Peyer's patch (tissue), 4 donors: ENCODE measurements at places on chromosomes 13 and 19.

- H3K4me3 ChIP-seq = no peak overlapping the region
- no peaks in the 10 kb centered on the region for H3K4me1 ChIP-seq
- DNase-seq = no peak
- H3K27ac ChIP-seq = no peak overlapping the region
- no peaks in the 10 kb centered on the region for H3K36me3 ChIP-seq
Observed at GRCh38 chr13:48908381-48909055, 67.2 kb upstream of the FNDC3A start.

GRCh38 chr19:45766869-45767346 is 2.1 kb downstream of the SIX5 start:
- no peaks in the 10 kb centered on the region for H3K27me3 ChIP-seq
- peaks cover 15% of the 10 kb centered on the region for H3K4me1 ChIP-seq
- peak overlapping the region; percentile 86 for H3K27ac ChIP-seq

DNA sequence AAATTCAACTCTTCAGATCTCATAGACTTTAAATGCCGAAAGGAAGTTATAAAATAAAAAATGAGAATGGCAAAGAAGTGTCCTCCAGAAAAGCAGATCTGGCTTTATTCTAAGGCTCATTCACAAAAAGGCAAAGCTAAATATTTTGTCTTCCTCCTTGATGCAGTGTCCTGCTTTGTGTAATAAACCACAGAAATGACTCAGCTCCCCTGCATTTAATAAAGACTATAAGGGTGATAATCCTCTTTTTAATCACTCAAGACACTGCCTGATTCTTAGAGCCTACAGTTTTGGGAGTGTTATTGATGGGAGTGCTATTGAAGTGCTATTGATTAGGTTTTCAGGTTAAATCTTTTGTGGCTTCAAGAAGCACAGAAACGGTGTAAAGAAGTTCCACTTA is 482.0 kb downstream of the PCDH20 start:
- no peaks in the 10 kb centered on the region for H3K36me3 ChIP-seq
- no peak overlapping the region for H3K4me3 ChIP-seq
- no peak overlapping the region for H3K27ac ChIP-seq
- no peak for DNase-seq
- no peaks in the 10 kb centered on the region for H3K27me3 ChIP-seq

- H3K36me3 ChIP-seq = no peaks in the 10 kb centered on the region
- no peak overlapping the region for H3K27ac ChIP-seq
- no peak overlapping the region for H3K4me3 ChIP-seq
- peaks cover 13% of the 10 kb centered on the region for H3K4me1 ChIP-seq
- no peak for DNase-seq
- H3K27me3 ChIP-seq = no peaks in the 10 kb centered on the region
Observed at GRCh38 chr13:112973577-112973951, 4.5 kb downstream of the MCF2L start.

- H3K4me1 ChIP-seq = no peaks in the 10 kb centered on the region
- H3K36me3 ChIP-seq = peaks cover 4% of the 10 kb centered on the region
- H3K27me3 ChIP-seq = no peaks in the 10 kb centered on the region
Observed at GRCh38 chr19:38852231-38853044, 2.7 kb upstream of the HNRNPL start.

DNA sequence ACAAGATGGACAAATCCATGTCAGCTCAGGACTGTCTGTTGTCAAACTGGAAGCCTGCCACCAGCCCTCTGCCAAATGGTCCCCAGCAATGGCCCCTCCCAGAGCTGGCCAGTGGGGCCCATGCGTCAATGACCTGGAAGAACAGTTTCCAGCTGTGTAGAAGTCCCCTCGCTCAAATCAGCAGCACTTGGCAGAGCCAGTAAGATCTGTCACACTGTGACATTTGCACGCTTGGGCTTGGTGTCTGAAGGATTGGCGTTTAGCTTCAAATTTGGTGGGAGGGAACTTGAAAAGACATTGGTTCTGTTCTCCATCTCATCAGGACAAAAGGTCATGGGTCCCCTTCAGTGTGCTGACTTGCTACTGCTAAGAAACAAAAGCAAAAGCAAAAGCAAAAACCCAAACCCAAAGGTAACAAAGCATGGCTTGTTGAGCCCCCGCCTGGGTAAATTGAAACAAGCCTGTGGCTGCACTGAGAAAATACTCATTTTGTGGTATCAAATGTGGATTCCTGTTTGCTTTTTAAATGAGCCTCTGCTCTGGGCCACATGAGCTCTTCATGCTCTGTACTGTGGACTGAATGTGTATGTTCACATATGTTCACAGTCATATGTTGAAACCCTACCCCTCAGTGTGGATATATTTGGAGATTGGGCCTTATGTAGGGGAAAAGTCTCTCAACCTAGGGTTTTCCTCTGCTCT is 253.6 kb upstream of the MAB21L1 start:
- H3K4me3 ChIP-seq = no peak overlapping the region
- H3K36me3 ChIP-seq = no peaks in the 10 kb centered on the region
- DNase-seq = no peak

GRCh38 chr13:72463561-72463960 is 263.9 kb downstream of the MZT1 start:
- no peaks in the 10 kb centered on the region for H3K27me3 ChIP-seq
- H3K4me3 ChIP-seq = no peak overlapping the region
- DNase-seq = no peak
- no peaks in the 10 kb centered on the region for H3K36me3 ChIP-seq
- no peaks in the 10 kb centered on the region for H3K4me1 ChIP-seq
- H3K27ac ChIP-seq = no peak overlapping the region

- H3K4me1 ChIP-seq = no peaks in the 10 kb centered on the region
- DNase-seq = no peak
- no peaks in the 10 kb centered on the region for H3K36me3 ChIP-seq
- H3K4me3 ChIP-seq = no peak overlapping the region
Observed at GRCh38 chr13:105848494-105848893, 687.0 kb downstream of the EFNB2 start.

DNA sequence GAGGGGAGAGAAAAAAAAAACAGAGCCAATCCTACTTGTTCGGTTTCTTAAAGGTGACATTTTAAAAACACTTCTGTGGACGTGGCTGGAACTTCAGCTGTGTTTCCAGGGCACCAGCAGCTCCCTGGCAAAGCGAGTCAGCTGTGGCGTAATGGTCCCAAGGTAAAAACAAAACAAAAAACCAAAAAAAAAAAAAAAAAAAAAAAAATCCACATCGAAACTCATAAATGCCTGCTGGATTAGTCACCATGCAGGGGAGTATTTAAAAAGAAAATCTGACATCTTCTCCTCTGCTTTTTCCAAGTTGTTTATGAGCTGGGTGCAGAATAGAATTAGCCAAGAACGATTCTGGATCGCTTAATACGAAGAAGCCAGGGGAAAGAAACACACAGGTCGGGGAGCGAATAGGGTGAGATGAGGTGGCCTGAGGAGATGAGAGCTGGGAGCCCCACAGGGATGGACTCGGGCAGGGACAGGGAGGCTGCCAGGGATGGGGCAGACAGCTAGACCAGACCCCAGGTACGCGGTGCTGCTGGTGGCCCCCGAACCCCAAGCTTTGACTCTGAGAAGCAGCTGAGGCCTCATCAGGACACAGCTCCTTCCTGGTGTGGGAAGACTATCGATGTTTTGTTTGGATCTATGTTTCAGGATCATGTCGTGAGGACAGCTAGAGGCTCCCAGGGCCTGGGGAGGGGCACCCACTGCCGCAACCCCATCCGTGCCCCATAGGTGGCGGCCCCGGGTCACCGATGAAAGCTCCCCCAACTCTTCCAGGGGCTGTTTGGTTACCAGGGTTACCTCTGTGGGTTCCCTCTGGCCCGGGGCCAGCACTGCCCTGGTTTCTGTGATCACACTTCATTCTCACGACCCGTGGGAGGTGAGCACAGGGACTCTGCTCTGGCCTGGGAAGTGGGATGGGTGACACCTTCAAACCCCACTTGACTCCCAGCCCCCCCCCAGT is 3.1 kb upstream of the CTXN1 start:
- H3K36me3 ChIP-seq = no peaks in the 10 kb centered on the region
- H3K4me1 ChIP-seq = no peaks in the 10 kb centered on the region
- no peak overlapping the region for H3K27ac ChIP-seq
- H3K4me3 ChIP-seq = no peak overlapping the region

- no peak overlapping the region for H3K27ac ChIP-seq
- H3K36me3 ChIP-seq = no peaks in the 10 kb centered on the region
- DNase-seq = no peak
- no peaks in the 10 kb centered on the region for H3K27me3 ChIP-seq
- no peaks in the 10 kb centered on the region for H3K4me1 ChIP-seq
- H3K4me3 ChIP-seq = no peak overlapping the region
Observed at GRCh38 chr19:7670150-7670783, 1.4 kb downstream of the RETN start.

DNA sequence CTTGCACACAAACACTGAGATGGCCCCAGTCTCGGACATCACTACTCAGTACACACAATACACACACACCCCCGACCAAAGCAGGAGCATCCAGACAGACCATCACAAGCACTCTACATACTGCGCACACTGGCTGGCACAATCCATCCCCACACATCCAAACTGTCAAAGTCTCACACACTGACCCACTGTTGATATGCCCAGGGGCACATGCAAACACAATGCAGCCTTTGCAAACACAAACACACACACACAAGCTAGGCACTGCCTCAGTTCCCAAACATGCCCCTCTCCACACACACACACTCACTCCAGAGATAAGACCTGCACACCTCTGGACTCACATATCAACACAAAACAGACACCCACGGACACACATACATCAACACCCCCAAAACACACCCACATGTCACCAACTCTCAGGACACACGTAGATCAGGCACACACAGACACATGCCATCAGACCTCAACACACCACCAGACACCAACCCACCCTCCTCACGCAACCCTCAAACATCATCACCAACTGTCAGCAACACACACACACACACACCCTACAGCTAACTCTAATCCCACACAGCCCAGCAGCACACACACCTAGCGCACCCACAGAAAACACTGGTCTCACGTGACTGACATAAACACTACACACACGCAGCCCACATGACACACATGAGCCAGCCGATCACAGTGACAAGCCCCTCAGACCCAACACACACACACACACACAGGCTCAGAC is 1.9 kb downstream of the BBC3 start:
- H3K27me3 ChIP-seq = no peaks in the 10 kb centered on the region
- H3K4me1 ChIP-seq = peaks cover 9% of the 10 kb centered on the region
- H3K27ac ChIP-seq = peak overlapping the region; percentile 100
- peak; percentile 49 for DNase-seq
- H3K36me3 ChIP-seq = no peaks in the 10 kb centered on the region
- peak overlapping the region; percentile 76 for H3K4me3 ChIP-seq

- H3K27ac ChIP-seq = no peak overlapping the region
- no peak overlapping the region for H3K4me3 ChIP-seq
Observed at GRCh38 chr13:23202383-23202782, 21.6 kb downstream of the SGCG start.
